ENCODE measurements at places on chromosomes 2 and 18.

GRCh38 chr2:165586019-165586418 lies 116.5 kb downstream of the CSRNP3 start:
- no peak for DNase-seq

GRCh38 chr2:31384771-31385276 lies 29.7 kb downstream of the XDH start:
- DNase-seq: no peak

DNA sequence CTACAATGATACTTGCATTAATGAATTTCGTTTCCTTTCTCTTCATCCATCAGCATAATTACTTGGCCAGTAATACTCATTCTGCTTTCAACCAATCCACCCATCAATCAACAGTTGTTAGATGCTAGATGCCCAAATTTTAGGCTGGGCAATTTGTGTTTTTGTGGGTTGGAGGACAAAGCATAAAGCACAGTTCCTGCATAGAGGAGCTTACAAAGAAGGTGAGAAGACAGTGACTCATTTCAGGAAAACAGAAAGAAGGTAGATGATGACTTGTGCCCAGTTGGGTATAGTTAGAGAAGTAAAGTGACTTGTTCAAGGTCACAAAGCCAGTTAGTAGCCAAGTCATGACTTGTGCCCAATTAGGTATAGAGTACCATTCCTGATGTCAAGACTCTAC lies 1186.8 kb upstream of the CELF4 start:
- DNase-seq: no peak

DNA sequence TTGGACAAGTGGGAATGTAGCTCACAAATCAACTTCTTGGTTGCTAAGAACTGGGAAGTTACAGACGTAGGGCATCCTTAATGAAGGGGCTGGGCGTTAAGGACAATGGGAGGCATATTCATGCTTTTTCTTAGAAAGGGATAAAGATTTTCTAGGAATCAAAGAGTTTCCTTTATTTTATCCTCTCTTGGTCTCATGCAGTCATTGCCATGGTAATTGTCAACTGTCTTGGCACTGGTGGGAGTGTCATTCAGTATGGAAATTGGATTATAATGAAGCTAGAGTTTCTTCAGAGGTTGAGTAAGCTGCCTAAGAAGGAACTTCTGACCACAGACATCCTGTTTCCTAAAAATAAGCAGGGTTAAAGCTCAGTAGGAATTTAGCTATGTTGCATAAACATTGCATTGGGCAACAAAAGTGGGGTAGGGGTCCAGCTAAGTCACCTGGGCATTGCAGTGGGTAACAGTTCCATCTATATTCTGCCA lies 114.0 kb downstream of the LYPD6B start:
- DNase-seq: no peak

GRCh38 chr18:11821643-11822237 lies 29.5 kb upstream of the CHMP1B start:
- DNase-seq: no peak

GRCh38 chr2:111226876-111227700 lies 106.4 kb downstream of the BCL2L11 start:
- DNase-seq: no peak

GRCh38 chr2:240290432-240291336 lies 144.8 kb upstream of the GPC1 start:
- DNase-seq: no peak

DNA sequence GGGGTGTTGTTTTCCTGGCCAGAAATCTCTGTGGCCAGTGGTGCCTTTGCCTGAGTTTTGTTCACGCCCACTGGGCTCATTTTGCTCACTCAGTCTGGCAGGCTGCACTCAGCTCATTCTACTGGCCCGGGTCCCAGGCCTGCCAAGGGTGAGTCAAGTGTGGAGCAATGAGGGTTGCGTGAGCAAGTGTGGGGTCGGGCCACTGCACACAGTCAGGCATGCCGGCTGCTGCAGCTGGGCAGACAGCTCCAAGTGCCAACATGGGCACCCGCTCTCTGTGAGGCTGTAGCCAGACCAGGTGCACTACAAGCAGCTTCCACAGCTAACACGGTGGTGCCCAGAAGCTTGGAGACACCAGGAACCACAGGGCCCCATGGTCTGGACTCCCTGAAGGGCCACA lies 801.1 kb upstream of the RAB6C start:
- no peak for DNase-seq

DNA sequence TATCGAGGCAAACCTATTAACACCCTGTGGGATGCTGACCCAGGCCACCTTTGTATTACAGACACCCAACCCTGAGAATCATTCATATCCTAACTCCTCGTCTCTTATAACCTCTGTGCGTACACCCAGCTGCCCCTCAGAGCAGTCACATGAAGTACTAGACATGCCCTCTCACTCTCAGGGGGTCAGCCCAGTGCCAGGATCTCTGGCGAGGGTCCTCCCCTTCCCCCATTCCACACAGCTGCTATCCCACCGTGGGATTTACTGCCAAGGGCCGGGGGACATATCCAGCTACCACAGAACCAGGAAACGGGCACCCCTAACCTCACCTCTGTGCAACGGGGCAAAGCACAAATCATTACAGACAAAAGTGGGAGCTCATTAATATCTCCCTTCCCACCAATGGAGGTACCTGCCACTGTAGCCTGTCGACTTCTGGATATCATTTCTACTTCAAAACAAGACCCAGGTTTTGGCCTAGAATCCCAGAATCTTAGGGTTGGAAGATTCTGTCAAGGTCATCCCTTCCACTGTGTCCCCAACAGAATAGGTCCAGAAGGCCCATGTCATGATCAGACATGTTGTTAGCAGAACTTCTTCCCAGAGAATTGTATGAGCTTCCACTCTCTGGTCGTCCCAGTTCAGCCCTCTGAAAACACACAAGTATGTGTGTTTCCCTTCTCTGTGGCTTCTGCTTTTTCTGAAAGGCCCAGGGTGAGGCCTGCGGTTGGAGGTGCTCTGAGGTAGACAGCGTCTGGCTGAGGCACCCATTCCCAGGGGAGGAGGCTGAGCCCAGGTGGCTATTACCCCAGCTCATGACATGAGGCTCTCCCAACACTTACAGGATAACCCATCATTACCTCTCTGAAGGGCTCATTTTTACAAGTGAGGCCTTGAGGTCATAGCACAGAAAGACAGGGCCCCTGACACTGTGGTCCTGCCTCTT lies 1.7 kb downstream of the TMBIM1 start:
- DNase-seq: peak; percentile 68

- DNase-seq: no peak
These were observed 155.4 kb upstream of the SLC35G4 start for GRCh38 chr18:11454040-11454439.

- DNase-seq: no peak
These were observed 39.1 kb downstream of the HNMT start for GRCh38 chr2:138003411-138003810.

DNA sequence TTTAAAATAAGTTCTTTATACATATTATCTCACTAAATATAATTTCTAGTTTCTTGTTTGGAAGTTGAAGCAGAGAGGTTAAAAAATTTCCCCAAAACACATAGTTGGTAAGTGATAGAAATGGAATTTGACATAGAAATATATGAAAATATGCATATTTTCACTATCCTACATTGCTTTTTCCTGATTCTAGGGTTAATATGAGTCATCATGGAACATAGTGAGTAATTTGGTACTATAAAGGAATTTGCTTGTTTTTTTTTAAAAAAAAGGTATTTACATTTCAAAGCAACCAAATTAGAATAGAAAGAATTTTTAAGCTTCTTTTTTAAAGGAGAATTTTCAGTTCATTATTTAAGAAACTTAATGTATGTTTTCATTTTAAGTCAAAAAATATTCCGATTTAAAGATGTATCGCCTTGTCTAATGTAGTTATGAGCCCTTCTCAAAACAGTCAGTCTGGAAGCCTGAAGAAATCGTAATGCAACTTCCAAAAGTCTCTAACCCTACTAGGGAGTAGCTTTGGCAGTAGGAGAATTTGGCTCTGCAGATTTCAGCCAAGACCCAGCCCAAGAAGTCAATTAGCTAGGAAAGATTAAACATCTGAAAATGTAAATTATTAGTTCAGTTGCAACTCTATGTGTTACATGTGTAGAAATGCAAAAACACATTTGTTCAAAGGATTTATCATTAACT lies 147.3 kb downstream of the RDH14 start:
- no peak for DNase-seq

GRCh38 chr2:69022548-69022947 lies 9.6 kb downstream of the ANTXR1 start:
- no peak for DNase-seq

GRCh38 chr2:30225131-30225762 lies 6.1 kb upstream of the LBH start:
- DNase-seq: peak; percentile 74

DNA sequence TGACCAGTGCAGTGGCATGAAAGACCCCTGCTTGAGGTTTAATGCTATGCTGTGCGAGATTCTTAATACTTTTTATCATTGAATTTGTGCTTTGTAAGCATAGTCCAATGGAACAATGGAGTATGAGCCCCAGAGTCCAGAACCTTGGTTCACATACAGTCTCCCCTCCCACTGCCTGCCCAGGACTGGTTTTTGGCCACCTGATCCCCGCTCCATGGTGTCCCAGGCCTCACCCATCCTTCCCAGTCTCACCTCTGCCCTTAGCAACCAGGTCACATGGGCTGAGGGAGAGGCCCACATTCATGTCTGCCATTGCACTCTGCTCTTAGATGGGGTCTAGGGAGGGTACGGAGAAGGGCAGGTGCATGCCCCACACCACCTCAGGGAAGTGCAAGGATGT lies 6.3 kb downstream of the PDE11A start:
- DNase-seq: no peak
